ENCODE measurements at places on chromosomes 6 and 20.

DNA sequence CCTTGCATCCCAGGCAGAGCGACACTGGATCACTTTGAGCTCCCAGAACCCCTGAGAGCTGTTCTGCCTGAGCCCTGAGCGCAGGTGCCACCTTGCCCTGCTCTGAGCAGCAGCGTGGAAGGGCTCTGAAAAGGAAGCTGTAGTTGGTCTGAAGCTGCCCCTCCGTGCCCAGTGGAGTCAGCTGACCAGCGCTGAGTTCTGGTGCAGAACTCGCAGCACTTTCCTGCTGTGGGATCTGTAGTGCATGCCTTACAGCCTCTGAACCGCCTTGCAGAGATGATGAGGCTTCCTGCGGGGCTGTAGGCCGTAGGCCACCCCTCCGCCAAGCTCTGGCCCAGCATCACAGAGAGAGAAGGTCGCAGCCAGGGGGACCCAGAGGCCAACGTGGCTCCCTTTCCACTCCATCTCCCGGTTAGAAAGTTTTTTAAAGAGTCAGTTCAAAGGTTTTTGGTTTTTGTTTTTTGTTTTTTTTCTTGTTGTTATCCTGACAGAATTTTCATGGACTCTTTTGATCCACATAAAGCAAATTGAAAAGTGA, 158.3 kb upstream of the CST7 start:
- DNase-seq: no peak

- DNase-seq: no peak
Observed at GRCh38 chr6:110095935-110096334, 83.5 kb downstream of the WASF1 start.

- DNase-seq: no peak
Observed at GRCh38 chr6:107620732-107621131, 130.8 kb downstream of the SOBP start.

- no peak for DNase-seq
Observed at GRCh38 chr6:105740946-105741645, 338.2 kb upstream of the PREP start.

- no peak for DNase-seq
Observed at GRCh38 chr6:33944686-33945411, 141.0 kb upstream of the MLN start.

DNA sequence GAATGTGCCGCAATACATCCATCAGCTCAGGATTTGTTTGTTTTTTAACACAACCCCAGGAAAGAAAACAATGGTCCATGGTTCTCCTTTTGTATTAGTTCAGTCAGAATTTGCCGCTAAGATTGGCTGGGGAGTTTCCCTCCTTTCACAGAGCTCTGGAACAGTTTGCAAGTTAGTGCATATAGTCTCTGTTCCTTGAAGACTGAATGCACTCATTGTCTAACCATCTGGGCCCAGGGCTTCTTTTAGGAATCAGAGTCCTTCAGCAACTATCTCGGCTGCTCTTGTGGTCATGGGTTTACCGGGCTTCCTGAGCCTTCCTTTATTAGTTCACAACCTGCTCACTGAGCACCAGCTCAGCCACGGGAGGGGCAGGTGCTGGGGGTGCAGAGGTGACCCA, 121.3 kb downstream of the SLC23A2 start:
- no peak for DNase-seq

- no peak for DNase-seq
Observed at GRCh38 chr6:33634161-33634727, 13.1 kb downstream of the ITPR3 start.

GRCh38 chr6:154156135-154156896, 117.3 kb downstream of the OPRM1 start:
- DNase-seq: peak; percentile 16

DNA sequence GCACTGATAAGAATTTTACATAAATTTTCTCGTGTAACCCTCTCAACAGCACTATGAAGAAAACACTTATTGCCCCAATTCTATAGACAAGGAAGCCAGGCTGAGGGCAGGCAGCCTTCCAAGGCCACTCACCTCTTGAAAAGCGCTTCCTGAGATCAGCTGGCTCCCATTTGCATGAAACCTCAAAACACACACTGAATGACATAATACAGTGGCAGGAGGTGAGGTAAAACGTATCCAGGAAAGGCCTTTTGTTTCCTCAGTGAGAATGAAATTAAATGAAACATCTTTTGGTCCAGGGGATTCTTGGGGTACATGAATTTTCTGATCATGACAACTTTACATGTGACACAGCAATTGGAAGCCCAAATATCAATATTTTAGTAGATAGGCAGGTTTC, 112.5 kb downstream of the WDR27 start:
- peak; percentile 9 for DNase-seq

DNA sequence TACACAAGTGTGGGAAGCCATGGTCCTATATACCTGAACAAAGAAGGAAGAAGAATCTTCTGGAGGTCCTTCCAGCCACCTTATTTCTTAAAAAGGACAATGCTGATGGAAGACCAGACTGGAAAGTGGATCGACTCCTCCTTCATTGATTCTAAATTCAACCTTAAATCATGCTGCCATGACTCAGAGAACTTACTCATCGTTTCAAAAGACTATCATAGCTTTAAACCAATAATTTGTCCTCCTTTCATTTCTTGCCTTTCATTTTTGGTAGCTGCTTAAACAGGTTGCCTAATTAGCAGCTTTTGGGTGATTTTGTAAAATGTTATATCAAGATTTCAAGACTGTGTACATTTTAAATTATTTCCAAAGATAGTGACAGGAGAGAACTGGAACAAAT, 60.8 kb downstream of the RTN4IP1 start:
- DNase-seq: no peak

- DNase-seq: no peak
Observed at GRCh38 chr20:49447946-49448809, 34.3 kb downstream of the KCNB1 start.

DNA sequence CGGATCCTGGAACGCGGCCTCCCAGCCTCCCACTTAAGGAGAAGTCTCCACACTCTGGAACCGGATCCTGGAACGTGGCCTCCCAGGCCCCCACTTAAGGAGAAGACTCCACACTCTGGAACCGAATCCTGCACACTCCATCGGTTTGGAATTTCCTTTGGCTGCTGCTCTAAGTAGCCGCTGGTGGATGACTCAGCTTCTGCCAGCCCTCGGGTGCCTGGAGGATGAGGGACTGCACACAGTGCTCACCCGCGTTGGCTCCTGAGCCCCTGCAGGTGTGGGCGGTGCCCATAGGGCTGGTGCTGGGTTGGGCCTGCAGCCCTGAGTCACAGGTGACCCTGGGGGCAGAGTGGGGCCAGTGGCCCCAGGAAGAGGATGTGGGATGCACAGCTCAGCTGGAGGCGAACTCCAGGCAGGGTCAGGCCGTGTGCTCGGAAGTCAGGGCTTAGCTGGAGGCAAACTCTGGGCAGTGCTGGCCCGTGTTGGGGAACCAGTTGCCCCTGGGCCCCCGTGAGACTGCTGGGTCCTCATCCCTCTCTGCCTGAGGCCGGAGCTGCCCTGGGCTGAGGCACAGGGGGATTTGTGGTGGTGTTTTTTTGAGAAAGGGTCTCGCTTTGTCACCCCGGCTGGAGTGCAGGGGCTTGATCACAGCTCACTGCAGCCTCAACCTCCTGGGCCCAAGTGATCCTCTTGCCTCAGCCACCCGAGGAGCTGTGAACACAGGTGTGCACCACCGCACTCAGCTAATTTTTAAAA, 13.9 kb upstream of the TNFRSF6B start:
- DNase-seq: no peak

- no peak for DNase-seq
Observed at GRCh38 chr6:137875606-137876005, 8.5 kb downstream of the TNFAIP3 start.

- no peak for DNase-seq
Observed at GRCh38 chr20:24718696-24719095, 230.4 kb upstream of the CST7 start.

- DNase-seq: no peak
Observed at GRCh38 chr20:2480381-2480780, 9.8 kb upstream of the SNRPB start.

- DNase-seq: no peak
Observed at GRCh38 chr6:115717062-115717461, 343.6 kb downstream of the FRK start.

- DNase-seq: no peak
Observed at GRCh38 chr6:147726342-147726741, 217.9 kb downstream of the SAMD5 start.

- no peak for DNase-seq
Observed at GRCh38 chr6:147166992-147167391, 37.2 kb upstream of the STXBP5 start.

DNA sequence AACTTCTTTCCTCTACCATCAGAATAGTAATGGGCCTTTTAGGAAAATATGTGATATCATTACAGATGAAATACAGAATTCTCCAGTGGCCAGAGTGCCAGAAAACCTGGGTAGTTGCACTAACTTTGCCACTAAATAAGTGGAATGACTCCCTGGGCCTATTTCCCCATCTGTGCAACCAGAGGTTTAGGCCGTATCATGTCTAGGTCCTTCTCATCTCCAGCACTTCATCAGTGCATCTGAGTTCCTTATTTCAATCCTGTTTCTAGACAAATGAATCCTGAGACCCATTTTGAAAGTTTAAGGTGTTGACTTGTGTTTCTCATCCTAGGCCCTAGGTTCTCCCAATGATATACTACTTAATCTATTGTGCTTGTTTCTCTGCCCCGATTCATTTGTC, 236.2 kb downstream of the CD83 start:
- no peak for DNase-seq

DNA sequence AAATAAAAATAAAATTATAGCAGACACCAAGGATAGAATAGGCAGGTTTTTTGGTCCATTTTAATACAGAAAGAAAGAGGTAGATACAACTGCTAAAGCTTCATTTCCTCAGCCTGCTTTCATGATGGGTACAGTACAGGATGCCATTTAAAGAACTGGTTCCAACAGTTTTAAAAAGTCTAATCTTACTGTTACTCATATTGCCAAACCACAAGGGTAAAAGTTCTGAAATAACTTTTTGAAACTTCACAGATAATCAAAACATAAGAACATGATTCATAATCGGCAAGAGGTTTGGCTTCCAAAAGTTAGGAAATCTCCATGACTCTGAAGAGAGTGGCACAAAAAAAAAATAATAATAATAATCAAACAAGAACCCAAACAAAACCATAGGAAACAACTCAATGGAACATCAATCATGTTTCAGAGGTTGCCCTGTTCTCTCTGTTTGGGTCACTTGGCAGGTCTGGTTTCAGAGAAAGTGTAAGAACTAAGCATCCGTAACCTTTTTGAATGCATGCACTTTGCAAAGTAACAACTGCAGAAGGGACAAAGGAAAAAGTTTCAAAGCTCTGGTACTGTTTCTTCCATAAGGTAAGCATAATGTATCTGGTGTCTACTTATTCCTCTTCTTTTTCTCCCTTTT, 79.7 kb downstream of the SMLR1 start:
- no peak for DNase-seq

DNA sequence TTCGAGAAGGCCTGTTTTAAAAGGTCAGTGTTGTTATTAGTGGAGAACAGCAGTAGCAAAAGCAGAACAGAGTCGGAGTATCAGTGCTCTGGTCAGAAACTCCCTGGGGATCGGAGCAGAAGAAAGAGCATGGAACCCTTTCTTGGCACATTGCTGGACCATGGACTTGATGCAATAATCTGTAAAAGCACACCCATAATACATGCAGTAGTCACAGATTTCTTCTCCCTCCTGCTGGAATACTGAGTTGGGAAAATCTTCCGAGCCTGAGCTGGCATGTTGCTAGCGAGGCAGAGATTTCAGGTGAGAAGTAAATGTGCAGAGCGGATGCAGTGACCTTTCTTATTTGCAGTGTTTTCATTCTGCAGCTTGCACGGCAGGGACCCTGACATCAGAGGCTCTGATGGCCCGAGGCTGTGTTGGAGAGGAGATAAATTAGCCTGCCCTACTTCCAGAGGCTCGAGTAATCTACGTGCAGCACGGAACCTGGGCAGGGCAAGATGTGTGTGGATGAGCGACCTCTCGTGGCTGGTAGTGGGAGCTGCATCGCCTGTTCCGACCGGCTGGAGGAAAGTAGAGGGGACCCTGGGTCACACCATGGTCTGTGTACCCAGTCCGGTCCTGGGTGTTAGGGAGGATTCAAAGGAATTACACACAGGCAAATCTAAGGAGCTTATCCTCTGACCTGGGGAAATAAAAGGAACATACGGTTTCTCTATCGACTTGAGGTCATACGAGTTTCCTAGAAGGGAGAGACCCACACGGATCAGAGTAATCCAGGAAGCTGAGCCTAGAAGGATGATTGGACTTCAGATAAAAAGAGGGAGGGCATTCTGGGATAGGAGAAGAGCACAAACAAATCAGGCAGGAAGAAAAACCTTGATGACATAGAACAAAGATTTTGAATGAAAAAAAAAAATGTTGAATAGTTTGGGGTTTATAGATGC, 137.0 kb upstream of the STMND1 start:
- peak; percentile 12 for DNase-seq

DNA sequence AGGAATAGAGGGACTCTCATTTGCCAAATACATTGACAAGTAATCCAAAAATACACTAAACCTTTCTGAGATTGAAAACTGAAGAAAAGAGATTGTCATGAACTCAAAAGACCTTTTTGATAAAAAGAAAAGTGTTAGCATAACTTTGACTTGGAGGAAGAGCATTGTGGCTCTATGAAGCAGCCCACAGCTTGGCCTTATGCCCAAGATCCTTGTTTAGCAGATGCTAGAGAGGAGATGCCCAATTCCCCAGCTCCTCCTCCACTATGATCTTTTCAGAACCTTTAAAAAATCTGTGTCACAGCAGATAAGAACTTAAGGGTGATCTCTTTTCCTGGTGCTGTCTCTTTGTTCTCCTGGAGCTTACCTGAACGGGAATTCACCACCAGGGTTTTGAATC, 35.8 kb upstream of the IGF2R start:
- DNase-seq: no peak

GRCh38 chr6:135710042-135710441, 141.5 kb upstream of the PDE7B start:
- DNase-seq: no peak

DNA sequence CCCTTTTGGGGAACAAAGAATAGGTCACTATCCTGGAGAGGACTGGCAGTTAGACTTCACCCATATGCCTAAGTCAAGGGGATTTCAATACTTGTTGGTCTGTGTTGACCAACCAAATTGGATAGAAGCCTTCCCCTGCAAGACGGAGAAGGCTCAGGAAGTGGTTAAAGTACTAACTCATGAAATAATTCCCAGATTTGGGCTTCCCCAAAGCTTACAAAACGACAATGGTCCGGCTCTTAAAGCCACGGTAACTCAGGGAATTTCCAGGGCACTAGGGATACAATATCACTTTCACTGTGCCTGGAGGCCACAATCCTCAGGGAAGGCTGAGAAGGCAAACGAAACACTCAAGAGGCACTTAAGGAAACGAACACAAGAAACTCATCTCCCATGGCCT, 223.1 kb downstream of the GMPR start:
- DNase-seq: no peak

DNA sequence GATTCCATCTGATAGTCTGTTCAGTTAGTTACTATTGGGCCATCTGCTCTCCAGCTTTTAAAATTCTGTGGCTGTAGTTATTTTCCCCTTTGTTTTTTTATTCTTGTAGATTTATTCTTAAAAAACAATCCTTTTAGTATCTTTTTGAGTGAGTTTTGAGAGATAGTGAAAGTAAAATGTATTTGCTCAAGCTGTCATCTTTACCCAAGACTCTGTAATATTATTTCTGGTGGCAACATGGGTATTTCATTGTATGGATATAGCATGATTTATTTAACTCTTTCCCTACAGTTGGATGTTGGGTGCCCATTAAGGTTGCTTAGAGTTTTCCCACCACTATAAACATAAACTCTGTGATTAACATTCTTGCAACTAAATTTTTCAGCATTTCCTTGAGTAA, 24.6 kb downstream of the STK4 start:
- DNase-seq: no peak

- DNase-seq: no peak
Observed at GRCh38 chr6:153790048-153790447, 249.0 kb upstream of the OPRM1 start.

All from NCI-H187 treated with DMSO at 0.1 percent for 48 hours (cell line).